ENCODE measurements at places on chromosomes 7 and 10. TPM values are rescaled to one million over a fixed set of nuclear protein-coding genes. Genes with fewer than 3 reads are reported as not detected.

The PLAC9 gene
- total RNA-seq, result 1.0 TPM

The DLG5 gene
- 127 TPM for total RNA-seq

The CALML5 gene
- total RNA-seq, result not detected

The CALHM1 gene
- not detected for total RNA-seq

The SLC26A3 gene
- total RNA-seq, result not detected

The STEAP1B gene
- not detected for total RNA-seq

The IDI2 gene
- not detected for total RNA-seq

The AGMO gene
- not detected for total RNA-seq

The GSTO2 gene
- 33.8 TPM for total RNA-seq

The SLC13A1 gene
- not detected for total RNA-seq

The DNAH11 gene
- total RNA-seq, result 0.91 TPM

The HABP2 gene
- not detected for total RNA-seq

The ARMH3 gene
- total RNA-seq, result 17.6 TPM

The CYP2E1 gene
- total RNA-seq, result not detected

The EPO gene
- total RNA-seq, result not detected

The HOXA4 gene
- 2.6 TPM for total RNA-seq

The SFRP5 gene
- not detected for total RNA-seq

The PTF1A gene
- total RNA-seq, result not detected

The PTER gene
- total RNA-seq, result 53.2 TPM

The SPDYE2 gene
- total RNA-seq, result 0.22 TPM

The PLOD3 gene
- total RNA-seq, result 134 TPM

Measured in MCF 10A (cell line).